Kidney (tissue), 22 donors: ENCODE measurements at places on chromosomes 11 and 22.

DNA sequence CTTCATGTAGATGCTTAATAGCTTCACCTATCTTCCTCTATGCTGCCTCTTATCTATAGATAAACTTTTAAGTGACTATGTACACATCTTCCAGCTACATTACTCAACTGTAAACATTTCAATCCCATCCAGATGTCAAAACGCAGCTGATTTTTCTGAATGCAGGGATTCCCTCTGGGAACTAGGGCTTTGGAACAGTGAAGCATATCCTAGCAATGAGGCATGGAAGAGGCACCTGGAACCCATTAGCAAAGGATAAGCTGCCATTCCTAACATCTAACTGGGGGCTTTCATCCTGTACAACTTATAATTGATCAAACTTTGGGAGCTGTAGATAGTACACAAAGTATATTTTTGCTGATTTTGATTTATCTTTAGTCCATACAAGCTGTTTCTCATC is 40.8 kb upstream of the OPCML start:
- no peak for DNase-seq

- DNase-seq, result no peak
Observed at GRCh38 chr11:128146926-128147605, 440.3 kb downstream of the ETS1 start.

GRCh38 chr22:30275625-30276024 is 9.0 kb upstream of the OSM start:
- no peak for DNase-seq

DNA sequence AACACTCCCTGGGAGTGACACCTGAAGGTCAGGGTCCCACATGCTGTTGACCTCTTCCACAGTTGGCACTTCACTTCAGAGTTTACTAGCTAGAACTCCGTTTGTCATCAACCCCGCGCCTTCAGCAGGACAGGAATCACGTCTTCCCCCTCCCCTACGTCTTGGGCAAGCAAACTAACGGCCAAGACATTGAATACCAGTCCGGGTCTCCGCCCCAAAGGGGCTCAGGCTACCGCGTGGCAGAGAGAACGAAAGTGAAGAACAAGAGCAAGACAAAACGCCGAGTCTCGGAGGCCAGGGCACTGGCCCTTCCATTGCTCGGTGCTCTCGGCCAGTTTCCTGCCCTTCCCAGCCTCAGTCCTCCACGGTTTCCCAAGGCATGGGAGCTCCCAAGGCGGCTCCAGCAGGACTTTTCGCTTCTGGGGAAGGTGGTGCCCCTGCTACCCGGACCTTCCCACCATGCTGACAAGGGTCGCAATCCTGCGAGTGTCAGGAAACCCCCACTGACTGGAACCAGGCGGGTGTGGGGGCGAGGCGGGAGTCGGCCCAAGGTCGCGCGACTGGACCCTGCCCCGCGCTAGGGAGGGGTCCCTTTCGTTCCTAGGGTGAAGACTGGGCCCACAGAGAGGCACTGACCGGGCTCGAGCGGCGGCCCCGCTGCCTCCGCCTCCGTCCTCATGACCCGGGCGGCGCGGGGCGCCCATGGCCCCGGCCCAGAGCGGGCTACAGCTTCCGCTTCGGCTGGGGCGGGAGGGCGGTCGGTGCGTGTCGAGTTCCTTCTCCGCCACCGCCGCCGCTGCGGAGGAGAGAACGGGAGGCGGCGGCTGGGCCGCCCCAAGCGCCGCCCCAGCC is at the start of gene GUCD1:
Gene GUCD1 (minus strand): TSS at position 826 of the 852 bp plus-strand sequence. CDS start 147 bp downstream, at position 679.
- DNase-seq, result no peak

- no peak for DNase-seq
Observed at GRCh38 chr11:103013421-103013820, 57.9 kb upstream of the MMP13 start.

- DNase-seq, result peak; percentile 81
Observed at GRCh38 chr22:42500161-42500835, 19.3 kb downstream of the RRP7A start.

GRCh38 chr11:22552885-22553284 is 72.7 kb downstream of the FANCF start:
- no peak for DNase-seq

DNA sequence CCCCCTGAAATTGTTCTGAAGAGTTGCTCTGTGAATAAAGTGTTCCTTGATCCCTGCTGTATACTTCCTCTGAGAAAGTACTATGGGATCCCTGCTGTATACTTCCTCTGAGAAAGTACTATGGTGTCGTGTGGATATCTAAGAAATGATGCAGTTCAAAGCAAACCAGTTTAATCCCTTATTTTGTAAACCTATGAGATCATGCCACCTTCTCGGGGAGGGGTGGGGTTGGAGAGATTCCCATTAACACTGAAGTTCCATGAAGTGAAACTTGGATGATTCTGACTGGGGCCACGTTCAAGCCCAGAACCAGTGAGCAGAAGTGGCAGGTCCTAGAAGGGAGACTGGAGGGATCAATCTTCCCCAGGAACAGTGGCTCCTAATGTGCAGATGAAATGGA is 13.0 kb upstream of the TP53AIP1 start:
- no peak for DNase-seq

- DNase-seq, result no peak
Observed at GRCh38 chr11:78542007-78542406, 32.7 kb downstream of the NARS2 start.

- no peak for DNase-seq
Observed at GRCh38 chr11:41074318-41074717, 385.1 kb downstream of the LRRC4C start.

GRCh38 chr11:91921974-91922373 is 302.6 kb upstream of the FAT3 start:
- no peak for DNase-seq

DNA sequence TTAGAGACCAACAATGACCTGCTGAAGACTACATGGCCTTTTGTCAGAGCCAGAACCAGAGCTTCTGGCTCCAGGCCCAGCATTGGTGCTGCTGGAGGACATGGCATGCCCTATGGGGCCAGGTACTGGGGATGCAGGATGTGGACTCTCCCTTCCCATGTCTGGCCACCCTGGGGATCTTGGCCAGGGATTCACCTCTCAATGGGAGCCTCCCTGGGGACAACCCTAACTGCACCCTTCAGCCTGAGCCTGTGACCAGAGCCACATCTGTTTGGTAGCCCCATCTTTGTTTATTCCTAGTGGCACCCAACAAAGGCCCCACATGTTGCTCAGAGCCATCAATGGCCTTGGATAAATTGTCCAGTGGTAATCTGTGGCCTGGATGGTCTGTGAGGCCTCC is 5.8 kb downstream of the KLHL35 start:
- no peak for DNase-seq

GRCh38 chr11:86152006-86152862 is 83.3 kb upstream of the PICALM start:
- peak; percentile 51 for DNase-seq

- DNase-seq, result no peak
Observed at GRCh38 chr11:64018310-64018709, 17.4 kb upstream of the FLRT1 start.

DNA sequence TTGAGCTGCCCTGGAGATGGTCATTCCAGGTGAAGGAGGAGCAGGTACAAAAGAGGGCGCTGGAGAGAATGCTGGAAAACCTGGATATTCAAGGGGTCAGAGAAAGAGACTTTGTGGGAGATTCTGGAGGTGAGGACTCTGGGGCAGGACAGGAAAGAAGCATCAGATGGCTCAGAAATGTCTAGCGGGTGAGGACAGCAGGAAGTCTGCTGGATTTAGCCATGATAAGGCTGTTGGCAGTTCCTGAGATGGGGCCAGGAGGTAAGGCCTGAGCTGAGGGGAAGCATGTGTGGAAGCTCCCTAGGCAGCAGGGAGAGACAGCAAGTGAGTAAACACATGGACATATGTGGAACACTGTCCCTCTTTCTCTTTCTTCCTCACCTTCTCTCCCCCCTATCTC is 1.5 kb downstream of the UPB1 start:
- DNase-seq, result no peak

DNA sequence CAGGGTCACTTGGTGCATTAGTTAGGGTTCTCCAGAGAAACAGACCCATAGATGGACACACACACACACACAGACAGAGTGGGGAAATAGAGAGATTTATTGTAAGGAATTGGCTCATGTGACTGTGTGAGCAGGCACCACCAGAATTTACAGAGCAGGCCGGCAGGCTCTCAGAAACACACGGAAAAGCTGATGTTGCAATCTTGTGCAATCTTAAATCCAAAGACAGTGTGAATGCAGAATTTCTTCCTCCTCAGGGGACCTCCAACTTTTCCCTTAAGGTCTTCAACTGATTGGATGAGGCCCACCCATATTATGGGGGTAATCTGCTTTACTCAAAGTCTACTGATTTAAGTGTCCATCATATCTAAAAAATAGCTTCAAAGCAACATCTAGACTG is 49.8 kb downstream of the APIP start:
- DNase-seq, result no peak

DNA sequence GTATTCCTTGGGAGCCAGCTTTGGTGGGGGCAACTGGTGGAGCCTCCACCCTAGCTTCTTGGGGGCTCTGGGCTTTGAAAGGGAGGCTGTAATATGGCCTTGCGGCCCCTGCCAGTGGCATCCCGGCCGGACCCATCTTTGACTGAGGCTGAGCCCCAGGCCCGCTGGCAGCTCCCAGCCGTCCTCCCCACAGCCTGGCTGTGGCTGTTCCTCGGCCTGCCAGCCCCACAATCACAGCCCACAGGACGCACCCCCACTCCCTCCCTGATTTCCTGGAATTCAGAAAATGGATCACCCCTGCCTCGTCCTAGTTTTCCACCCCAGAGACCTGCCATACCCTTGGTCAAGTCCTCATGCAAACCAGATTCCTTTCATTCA is 23.2 kb downstream of the SERPINH1 start:
- DNase-seq, result no peak

DNA sequence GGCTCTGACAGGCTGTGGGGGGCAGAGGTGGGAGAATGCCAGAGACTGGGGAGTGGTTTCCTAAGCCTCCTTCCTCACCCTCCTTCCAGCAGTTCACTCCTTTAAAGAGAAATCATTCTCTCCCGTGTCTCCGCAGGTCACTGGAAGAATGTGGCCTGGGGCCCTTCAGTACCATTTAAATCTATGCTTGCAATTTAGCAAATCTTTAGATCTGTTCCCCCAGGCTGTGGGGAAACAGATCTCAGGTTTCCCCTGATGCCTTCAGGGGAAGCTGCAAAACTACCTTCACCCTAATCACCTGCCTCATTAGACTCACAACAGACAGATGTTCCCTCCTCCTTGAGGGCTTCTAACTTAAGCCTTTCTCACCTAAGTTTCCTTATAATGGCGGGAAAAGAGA is 55.3 kb downstream of the KIRREL3 start:
- no peak for DNase-seq

DNA sequence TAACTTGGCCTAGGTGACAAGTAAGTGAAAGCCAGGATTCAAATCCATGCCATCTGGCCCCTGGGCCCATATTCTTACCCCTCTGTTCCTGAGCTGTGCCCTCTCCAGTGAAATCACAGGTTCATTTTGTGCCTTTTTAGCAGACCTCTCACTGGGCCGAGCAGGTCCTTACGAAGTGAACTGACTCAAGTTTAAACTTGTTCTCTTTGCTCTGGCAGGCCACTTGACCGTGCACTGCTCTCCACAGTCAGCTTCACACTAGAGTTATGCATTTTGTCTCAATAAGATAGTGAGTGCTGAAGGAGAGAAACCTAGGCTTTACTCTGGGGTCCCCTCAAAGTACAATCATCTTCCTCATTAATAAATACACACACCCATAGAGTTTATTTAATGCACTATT is 40.7 kb downstream of the ARFGAP3 start:
- DNase-seq, result no peak

DNA sequence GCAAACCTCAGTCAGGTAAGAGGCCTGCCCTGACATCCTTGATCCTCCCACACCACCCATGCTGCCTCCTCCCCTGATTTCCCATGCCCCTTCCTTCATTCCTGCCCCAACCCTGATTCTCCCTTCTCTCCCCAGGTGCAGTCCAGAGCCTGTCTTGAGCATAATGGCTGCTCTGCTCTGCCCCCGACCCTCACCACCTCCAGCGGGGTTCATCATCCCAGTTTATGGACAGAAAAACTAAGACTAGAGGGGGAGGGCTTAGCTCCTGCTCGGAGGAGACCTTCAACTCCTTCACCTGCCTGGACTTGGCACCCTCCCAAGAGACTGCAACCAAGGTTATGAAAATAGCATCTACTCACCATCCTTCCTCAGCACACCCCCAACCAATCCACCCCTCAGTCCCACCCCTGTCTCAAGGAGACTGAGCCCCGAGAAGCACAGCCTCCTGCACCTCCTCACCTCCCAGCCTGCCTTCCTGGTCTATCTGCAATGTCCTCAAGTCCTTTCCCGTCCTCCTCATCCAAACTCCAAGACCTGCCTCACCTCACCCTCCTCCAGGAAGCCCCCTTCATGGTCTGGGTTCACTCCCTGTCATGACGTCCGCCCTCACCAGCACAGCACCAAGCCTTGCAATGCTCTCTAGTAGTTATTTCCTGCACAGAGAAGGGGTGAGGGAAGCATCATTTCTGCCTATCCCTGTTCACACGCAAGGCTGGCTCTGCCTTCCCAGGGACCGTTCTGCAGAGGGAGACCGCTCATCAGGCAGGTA is 103.1 kb downstream of the PDE2A start:
- DNase-seq, result no peak

DNA sequence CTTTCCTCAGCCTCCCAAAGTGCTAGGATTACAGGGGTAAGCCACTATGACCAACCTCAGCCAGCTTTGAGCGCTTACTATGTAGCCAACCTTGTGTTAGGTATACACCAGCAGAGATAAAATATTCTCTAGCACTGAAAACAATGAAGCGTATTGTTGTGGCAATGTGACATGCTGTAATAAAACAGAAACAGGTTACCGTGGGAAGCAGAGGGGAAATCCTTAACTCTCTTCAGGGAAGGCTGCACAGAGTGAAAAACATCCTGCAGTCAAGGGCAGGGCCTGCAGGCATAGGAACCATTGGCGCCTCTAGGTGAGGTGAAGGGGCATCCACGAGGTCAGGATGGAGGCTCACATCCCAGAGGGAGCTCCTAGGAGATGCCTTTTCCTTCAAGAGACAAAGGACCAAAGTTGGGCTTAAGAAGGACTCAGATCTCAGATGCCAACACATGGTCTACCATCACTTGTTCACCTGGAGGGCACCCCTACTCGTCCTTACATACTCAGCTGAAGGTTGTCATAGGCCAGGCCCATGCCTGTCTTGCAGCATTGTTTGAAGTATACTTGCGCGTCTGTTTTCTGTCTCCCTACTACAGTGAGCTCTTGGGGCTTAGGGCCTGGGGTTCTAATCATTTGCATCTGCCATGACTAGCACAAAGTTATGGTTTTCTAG is 8.0 kb downstream of the POLD4 start:
- DNase-seq, result no peak
